Type B pancreatic cell (in vitro differentiated cells): ENCODE measurements at places on chromosomes 13 and 19.

DNA sequence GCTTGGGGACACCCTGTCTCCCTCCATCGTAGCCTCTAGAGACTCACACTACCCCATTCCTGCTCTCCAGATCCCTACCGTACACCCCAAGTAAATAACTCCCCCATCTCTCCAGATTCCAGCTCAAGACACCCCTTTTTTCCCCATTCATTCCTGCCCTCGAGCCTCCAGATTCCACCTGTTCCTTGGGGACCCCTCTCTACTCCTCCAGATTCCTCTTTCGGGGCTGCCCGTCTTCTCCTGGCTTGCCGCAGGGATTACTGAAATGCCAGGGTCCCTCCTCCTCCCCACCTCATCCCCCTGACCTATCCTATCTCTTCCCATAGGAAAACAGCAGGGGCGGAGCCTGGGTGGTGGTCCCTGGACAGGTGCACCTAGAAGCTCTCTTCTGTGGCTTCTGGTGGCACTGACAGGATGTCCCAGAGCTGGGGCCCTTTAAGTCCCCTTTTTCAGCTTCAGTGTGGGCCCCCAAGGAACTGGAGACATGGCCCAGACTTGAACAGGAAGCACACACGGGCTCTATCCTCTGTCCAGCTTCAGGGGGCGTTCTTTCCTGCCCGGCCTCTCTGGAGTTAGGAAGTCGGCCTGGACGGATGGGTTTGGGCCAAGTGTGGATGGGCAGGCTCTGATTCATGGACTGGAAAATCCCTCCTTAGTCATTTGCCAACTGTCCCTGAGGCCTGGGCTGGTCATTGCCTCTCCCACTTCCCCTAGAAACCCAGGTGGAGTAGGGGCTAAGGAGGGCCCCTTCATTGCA, 1.2 kb downstream of the ZSWIM4 start:
- DNase-seq = no peak

DNA sequence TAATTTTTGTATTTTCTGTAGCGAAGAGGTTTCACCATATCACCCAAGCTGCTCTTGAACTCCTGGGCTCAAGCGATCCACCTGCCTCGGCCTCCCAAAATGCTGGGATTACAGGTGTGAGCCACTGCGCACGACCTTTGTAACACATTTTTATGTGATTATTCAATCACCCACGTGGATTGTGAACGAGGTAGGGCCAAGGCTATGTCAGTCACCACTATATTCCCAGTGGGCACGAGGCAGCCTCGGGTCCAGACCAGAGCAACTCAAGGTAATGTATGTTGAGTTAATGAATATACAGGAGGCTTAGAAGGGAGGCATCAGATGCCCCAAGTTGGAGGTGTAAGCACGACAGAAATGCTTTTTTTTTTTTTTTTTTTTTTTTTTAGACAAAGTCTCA, 8.9 kb downstream of the PTGIR start:
- DNase-seq = no peak

DNA sequence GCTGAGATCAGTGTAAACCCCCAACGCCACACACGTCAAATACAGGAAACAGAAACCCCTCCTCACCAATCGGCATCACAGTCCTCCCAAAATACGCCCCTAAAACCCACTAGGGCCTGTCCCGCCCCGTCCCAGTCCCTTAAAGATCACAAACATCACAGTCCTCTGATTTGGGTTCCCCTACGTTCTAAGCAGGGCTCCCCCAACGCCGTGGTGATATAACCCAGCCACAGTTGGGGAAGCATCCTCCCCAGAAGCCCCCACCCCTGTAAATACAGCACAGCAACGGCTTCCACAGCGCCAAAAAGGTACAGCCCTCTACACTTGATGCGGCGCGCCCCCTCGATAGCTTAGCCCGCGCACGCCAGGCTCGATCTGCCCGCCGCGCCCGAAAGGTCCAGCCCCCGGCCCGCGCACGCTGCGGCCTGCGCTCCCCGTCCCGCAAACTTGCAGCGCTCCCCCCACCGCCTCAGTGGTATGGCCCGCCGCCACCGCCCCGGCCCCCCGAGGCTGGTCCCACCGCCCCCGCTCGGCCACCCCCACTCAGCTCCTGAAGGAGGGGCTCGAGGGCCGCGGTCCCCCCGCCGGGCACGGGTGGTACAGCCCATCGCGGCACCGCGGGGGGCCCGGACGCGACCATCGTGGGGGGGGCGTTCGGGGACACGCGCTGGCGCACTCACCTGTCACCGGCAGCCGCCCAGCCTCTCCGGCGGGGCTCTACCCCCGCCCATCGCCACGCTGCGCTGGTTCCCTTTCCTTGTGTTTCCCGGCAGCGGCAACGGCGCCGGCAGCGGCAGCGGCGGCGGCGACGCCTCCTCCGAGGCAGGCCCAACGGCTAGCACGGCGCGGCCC, at the start of gene AKT2:
AKT2 (minus strand) TSS at position 845 of the 852 bp plus-strand sequence. CDS start 20,078 bp downstream, outside the sequence.
- peak; percentile 91 for DNase-seq

DNA sequence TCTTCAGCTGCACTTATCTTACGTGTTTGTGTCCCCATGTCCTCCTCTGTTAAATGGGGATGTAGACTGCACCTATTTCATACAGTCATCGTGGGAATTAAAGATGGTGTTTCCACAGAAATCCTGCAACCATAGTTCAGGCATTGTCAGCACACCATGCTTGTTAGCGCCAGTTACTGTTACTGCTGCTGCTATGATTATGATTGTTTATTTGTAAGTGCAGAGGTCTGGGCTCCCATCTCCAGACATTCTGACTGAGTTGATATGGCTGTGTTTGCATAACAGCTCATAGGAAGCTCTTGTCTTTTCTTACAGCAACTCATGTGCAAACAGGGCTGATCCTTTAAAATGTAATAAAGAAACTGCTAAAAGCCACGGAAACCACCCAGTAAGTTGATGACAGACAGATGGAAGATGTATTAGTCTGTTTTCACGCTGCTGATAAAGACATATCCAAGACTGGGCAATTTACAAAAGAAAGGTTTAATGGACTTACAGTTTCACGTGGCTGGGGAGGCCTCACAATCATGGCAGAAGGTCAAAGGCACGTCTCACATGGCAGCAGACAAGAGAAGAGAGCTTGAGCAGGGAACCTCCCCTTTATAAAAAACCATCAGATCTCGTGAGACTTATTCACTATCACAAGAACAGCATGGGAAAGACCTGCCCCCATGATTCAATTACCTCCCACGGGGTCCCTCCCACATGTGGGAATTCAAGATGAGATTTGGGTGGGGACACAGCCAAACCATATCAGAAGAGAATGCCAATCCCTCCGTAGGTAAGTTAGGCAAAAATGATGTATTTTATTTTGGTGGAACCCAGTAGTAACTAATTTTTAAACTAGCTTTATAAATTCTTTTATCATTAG, 1.6 kb downstream of the ZSCAN5A start:
- DNase-seq = no peak

GRCh38 chr19:7605490-7606222, 10.0 kb downstream of the CAMSAP3 start:
- no peak for DNase-seq

DNA sequence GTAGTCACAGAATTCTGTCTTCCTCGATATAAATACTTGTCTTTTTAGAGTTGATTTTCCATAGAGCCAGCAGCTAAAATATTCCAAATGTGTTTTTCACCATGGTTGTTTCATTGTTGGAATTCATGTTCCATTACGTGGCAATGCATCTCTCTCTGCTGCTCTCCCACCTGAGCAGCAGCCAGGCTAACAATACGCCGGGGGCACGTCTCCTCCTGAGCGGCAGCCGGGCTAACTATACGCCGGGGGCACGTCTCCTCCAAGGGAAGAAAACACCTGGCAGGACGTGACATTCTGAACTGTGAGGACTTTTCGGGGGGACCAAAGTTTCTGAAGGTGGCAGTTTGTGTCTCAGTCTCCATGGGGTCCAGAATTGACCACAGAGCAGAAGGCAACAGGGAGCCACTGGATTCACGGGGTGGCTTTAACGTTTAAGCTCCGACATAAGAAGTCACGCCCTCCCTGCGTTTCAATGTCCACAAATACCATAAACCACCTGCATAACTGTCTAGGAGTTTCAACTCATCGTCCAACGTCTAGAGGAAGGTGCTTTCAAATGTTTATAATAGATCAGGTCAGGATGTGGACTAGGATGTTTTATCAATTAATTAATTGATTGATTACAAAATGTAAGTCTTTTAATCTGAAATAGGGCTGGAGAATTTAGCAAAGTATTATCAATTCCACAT, 15.1 kb downstream of the PLPP2 start:
- DNase-seq = peak; percentile 43

DNA sequence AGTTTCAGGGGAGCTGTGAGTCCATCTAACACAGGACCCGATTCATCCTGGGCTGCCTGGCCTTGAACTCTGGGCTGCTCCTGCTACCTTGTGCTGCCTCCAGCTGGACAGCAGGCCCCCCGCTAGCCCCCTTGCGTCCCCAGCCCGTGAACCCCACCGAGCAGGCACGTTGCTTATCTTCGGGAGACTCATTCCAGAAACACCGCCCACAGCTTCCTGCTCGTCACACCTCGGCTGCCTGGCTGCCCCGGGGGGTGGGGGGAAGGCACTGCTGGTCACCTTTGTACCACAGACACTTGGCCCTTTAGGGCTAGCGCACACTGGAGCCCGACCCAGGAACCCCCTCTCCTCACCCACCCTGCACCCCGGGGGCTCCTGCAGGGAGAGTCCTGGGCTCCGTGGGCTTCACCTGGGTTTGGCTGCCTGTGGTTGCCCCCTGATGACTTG, 48.1 kb downstream of the CRTC1 start:
- DNase-seq = peak; percentile 64

DNA sequence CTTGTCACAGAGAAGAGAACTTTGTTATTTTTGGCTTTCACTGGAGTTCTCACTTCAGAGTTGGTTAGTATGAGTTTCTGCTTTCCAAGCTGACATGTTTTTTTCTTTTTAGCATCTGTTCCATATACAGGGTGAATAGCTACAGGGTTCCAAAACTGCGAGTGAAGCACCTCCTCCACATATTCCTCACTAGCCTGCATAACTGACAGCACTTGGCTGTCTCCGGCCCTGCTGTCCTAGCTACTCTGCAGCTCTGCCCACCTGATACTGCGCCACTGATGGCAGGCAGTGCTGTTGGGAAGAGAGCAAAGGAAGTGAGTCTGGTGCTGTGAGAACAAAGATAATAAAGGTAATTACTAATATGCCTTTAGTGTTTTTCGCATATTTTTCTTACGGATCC, 6.8 kb downstream of the ATP8A2 start:
- DNase-seq = no peak

GRCh38 chr19:14507704-14508542, 10.3 kb downstream of the DNAJB1 start:
- DNase-seq = no peak

GRCh38 chr19:34336781-34337271, 28.2 kb upstream of the GPI start:
- no peak for DNase-seq

- DNase-seq = no peak
These were observed 10.8 kb downstream of the CRYL1 start for GRCh38 chr13:20514866-20515265.

- no peak for DNase-seq
These were observed 18.5 kb upstream of the FAM216B start for GRCh38 chr13:42762917-42763316.

- DNase-seq = no peak
These were observed 4.5 kb upstream of the CADM4 start for GRCh38 chr19:43644181-43644580.

DNA sequence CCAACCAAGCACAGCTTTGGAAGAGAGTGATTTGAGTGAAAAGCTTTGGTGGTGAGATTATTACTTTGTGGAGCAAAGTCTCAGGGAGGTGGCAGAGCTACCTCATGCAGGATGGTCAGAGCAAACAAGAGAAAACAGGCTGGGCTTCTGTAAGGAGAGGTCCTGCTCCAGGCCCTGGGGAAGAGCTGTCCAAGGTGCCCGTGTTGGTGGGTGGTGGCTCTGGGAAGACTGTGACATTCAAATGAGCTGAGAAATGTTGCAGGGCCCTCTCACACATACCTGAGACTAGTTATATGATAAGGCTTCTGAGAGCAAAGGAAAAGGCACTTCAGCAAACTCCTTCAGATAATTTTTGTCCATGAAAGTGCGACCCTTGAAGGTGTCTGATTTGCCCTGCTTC, 205.5 kb upstream of the SOX21 start:
- no peak for DNase-seq

GRCh38 chr19:47475465-47475864, 3.8 kb upstream of the SLC8A2 start:
- DNase-seq = no peak

DNA sequence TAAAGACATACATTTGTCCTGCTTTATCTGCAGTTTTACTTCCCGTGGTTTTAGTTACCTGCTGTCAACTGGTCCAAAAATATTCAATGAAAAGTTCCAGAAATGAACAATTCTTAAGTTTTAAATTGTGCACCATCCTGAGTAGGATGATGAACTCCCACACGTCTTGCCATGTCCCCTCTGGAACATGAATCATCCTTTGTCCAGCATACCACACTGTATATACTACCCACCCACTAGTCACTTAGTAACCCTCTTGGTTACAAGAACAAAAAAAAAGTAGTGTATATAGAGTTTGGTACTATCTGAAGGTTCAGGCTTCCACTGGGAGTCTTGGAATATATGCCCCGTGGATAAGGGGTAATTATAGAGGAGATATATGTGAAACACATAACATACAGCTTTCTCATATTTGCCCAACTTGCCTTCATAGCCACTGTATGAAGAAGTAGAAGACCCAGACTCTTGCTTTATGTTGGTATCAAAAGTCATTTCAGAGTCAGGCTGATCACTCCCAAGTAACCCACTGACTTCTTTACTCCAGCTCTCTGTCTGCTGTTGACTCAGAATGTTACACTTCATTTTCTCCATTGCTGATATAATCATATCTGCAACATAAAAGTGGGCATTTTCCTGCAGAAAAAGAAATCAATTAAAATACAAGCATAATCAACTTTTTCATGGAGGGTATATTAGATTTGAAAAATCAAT, 19.3 kb downstream of the RUBCNL start:
- no peak for DNase-seq
